ENCODE measurements at places on chromosomes 4 and X.

DNA sequence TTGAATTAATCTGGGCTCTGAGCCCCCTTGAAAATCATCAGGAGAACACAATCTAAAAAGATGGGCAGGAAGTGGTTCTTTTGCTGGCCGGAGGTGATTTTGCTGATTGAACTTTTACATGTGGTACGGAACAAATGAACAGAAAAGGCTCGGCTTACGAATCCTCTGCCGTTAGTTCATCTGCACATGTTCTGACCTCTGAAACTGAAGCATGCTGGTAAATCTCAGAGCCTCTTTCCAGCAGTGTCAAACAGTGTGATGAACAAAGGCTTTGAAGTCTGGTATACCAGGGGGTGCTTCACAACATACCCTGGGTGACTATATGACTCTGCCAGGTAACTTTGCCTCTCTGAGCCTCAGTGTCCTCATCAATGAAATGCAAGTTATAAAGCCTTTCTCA, 194.2 kb upstream of the C1QTNF7 start:
- DNase-seq, result no peak

DNA sequence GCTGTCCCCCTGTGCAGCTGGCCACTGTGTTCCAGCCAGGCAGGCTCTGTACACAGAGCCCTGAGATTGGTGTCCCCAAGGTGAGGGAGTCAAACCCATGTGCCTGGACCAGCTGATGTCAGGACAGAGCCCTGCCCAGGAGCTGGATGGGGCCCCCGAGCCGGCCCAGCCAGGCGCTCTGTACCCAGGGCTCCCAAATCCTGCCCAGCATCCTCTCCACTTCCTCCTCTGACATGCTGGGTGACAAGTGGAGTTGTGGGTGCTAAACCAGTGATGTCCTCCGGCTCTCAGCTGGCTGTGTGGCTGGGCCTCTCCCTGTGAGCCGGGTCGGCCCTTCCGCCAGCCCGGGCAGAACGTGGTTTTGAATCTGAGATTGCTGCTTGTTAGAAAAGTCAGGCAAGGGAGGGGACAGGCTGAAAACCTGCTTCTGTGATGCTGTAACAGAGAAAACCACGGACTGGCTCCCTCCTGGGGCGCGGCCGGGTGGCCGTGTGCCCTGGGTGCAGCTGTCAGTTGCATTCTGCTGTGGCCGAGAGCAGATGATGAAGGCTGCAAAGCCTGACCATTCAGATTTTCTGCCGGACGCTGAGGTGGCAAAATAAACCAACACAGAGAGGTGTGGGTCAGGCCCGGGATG, 7.9 kb upstream of the CPLX1 start:
- DNase-seq, result no peak

DNA sequence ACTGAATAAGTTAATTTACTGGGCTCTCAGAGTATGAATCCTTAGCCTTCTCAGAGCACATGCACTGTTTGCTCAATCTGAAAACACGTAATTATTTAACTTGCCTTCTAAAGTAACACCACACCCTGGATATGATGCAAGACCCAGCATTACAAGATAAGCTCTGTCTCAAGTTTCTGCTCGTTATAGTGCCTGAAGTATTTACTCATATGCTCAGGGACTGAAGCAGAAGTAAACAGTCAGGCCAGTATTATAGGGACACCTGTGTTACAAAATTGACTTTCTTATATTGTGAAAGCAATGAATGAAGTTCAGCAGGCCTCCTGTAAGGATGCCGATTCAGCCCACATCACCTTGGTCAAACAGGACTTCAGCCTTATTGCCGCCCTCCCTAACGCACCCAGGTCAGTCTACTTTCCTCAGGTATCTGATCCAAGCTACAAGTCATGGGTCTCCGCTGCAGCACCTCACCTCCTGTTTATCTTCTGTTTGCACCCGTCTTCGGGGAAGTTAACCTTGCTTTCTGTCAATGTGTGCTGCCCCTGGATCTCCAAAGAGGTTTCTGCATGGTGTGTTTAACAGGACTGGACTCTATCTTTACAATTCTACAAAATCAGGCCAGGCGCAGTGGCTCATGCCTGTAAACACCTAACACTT, 42.8 kb upstream of the KLF3 start:
- no peak for DNase-seq

DNA sequence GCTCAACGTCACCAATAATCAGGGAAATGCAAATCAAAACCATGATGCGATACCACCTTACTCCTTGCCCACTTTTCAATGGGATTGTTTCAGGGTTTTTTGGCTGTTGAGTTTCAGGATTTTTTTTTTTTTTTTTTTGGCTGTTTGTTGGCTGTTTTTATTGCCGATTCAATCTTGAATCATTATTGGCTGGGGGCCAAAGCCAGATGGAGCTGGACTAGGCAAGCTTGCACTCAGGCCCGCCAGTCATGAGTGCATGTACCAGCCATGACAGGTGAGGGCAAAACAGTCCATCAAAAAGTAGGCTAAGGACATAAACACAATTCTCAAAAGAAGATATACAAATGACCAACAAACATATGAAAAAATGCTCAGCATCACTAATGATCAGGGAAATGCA, 13.3 kb downstream of the YIPF7 start:
- no peak for DNase-seq

DNA sequence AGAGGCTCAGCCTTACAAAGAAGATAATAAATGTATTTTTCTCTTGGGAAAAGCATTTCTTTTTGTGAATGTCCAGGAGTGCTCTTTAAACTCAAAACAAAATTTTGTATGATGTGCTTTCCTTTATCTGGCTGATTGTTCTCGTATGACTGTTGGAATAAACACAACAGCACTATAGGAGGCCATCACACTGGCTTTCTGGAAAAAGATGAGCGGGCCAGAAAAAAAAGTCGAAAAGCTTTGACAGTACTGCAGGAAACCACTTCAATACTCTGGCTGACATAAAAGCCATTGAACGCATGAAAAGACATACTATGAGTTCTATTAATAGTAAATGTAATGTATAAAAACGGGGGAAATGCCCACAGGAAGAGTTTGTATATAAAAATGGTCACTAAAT, 64.7 kb upstream of the CTSO start:
- DNase-seq, result no peak

DNA sequence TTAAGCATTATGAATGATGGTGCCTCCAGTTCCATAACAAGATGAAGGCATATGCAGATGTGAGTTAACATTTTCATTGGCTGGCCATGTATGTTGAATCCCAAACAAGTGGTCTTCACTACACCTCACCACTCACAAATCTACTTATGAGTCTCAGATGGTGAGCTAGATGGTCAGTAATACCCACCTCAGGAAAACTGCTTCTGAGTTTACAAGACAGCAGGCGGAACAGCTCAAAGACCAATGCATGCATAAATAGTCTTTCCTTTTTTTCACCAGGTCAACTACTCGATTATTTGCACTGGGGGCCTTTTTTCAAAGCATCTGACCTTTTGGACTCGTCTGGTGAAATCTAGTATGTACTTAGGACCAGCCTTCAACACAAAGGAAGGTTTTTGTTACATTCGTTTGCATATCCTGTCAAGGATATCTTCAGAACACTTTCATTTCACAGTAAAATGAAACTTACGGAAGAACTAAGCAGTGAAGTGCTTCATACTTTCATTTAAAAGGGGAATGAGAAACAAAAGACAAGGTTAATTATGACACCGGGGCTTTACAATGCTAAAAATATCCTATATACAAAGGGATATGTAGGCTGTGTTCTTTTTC, 23.1 kb upstream of the TLR7 start:
- no peak for DNase-seq

GRCh38 chrX:12949927-12950656, 24.8 kb upstream of the TMSB4X start:
- peak; percentile 59 for DNase-seq

GRCh38 chr4:143711543-143712154, 11.2 kb upstream of the FREM3 start:
- no peak for DNase-seq

GRCh38 chr4:7797330-7797729, 142.3 kb downstream of the AFAP1 start:
- DNase-seq, result no peak

DNA sequence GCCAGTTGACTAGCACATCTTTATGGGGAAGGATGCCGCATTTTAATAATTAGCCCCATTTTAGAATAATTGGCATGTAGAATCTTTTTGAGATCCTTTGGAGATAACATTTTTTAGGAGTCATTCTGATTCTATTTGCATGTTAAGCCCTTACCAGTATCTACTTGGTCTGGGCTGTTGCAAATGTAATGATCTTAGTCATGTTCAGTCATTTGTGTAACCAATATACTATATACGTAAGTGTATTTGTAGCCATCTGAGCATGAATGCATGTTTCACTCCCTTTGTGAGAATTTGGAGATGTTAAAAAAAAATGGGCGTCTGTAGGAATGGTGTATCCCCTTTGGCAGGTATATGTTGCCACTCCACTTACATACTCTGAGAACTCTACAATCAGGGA, 119.1 kb downstream of the TEX13A start:
- DNase-seq, result no peak

- no peak for DNase-seq
Measured at GRCh38 chr4:137310593-137311490, 221.5 kb downstream of the PCDH18 start.

DNA sequence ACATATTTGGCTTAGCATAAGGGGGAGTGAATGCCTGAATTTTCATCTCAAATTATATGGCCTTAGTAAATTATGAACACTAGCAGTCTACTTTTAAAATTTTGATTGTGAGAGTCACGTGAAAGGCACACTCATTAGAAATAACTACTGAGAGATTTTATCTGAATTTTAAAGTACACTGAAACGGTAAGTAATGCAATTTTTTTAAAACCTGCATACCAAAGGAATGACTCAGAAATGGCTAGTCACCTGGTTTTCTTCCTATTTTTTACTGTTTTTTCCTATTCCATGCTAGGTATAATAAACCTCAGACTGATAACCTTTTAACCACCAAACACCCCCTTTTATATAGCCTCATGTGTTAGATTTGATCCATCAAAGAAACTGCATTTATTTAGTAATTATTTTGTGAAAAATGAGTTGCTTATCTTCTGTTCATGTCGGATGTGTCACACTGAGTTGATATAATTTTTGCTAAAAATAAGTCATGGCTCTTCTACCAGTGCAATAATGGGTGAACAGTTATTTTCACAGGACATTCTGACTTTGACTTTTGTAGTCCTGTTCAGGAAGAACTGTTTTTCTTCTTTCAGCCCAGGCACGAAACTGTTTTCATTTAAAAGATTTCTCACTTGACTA, 40.4 kb downstream of the CPEB2 start:
- no peak for DNase-seq

GRCh38 chr4:10077483-10078335, 38.9 kb downstream of the WDR1 start:
- DNase-seq, result no peak

- DNase-seq, result no peak
Measured at GRCh38 chr4:144178414-144178813, 37.9 kb upstream of the GYPA start.

- DNase-seq, result no peak
Measured at GRCh38 chr4:113822555-113823290, 61.2 kb upstream of the CAMK2D start.

- DNase-seq, result no peak
Measured at GRCh38 chr4:64095398-64095797, 313.9 kb downstream of the TECRL start.

DNA sequence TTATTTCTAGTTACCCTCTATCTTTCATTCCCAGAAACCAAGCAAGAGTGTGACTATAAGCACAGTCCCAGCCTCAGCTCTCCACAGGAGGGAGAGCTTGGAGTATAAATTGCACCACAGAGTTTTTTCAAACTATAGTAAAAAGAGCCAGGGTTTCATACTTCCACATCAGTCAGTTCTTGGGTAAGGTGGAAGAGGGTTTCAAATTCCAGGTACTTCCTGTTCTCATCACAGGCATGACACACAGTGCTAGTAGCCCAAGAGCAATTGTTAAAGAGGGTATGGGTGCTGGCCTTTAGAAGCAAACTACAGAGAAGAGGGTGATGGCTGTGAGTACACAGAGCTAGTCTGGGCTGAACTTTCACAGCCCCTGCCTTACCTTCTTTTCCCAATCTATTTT, 5.7 kb upstream of the IL1RAPL1 start:
- DNase-seq, result no peak

GRCh38 chr4:17356926-17357325, 155.0 kb downstream of the QDPR start:
- no peak for DNase-seq

DNA sequence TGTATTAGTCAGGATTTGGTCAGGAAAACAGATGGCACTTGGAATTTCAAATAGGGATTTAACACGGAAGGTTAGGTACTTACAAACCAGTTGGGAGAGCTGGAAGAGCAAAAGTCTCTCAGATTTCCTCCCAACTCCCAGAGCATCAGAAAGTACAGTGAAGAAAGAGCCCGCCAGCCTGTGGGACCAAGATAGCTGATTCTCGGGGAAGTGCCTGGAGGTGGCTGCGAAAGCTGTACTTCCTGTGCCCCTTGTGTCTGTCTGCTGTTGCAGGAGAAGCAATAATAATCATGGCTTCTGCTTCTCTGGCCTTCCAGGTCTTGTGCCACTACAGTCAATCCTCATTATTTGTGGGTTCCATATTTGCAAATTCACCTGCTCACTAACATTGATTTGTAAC, 221.0 kb upstream of the BCOR start:
- no peak for DNase-seq
